ENCODE measurements at places on chromosomes 5 and 9.

DNA sequence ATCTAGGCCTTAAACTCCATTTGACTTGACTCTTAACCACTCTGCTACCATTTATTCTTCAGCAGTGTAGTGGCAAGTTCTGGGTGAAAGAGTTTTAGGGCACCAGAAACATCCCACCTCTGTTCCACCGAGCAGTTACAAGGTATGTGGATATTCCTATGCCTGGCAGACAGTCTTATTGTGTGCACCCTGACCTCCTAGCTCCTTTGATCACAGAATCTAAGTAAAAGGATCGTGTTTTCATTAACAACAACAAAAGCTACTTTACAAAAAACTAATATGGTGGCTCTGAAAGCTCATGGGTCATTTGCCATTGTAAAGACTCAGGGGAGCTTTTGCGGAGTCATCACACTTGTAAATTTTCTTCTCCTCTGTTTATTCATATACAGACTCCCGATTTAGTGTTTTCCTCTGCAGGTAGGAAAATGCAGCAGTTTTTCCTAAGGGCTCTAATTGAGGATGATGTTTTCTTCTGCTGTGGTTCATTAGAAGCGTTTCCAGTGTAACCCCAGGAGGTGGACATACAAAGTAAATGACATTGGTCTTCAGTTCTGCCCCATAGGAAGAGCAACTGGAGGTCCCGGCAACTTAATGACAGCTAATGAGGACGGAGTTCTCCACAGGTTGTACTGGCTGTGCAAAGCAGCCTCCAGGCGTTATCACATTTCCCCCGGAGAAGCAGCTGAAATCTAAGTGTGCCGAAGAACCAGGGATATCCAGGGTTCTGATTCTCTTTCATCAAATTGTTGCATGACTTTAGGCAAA, 78.2 kb downstream of the ATP10B start:
- no peak for DNase-seq

GRCh38 chr5:139118804-139119203, 79.4 kb downstream of the SIL1 start:
- no peak for DNase-seq

- no peak for DNase-seq
These were observed 22.9 kb upstream of the ROPN1L start for GRCh38 chr5:10418654-10419345.

GRCh38 chr9:112091810-112092209, 83.3 kb downstream of the SUSD1 start:
- DNase-seq: peak; percentile 11

- peak; percentile 32 for DNase-seq
These were observed 8.3 kb downstream of the NFIL3 start for GRCh38 chr9:91415290-91415689.

GRCh38 chr9:87197349-87198130, 250.2 kb upstream of the GAS1 start:
- no peak for DNase-seq

DNA sequence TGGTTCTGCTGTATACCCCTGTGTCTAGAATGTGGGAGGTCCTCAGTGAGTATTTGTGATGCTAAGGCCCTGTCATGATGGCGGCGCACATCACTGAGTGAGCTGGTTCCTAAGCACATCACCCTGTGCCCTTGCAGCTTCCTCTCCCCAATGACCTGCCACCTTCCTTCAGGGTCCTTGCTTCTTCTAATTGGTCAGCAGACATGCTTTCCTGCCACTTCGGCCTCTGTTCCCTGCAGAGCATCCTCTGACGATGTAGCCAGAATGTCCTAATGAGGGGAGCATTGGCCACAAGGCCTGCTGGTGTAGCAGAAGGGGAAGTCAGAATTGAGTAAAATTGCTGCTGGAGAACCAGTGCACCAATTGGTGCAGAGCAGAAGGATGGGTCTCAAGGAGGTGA, 31.1 kb upstream of the ANGPTL2 start:
- no peak for DNase-seq

- no peak for DNase-seq
These were observed 29.5 kb downstream of the GOLPH3 start for GRCh38 chr5:32144378-32145207.
